ENCODE measurements at places on chromosomes 4 and X. TPM values are rescaled to one million over a fixed set of nuclear protein-coding genes. Genes with fewer than 3 reads are reported as not detected.

- H3K27ac ChIP-seq, result no peak overlapping the region
- H3K36me3 ChIP-seq, result no peaks in the 10 kb centered on the region
- peak; percentile 73 for DNase-seq
- peaks cover 2% of the 10 kb centered on the region for H3K4me1 ChIP-seq
- H3K27me3 ChIP-seq, result no peaks in the 10 kb centered on the region
- H3K4me3 ChIP-seq, result no peak overlapping the region
These were observed 23.5 kb upstream of the SYNPO2 start for GRCh38 chr4:118865091-118865708.

DNA sequence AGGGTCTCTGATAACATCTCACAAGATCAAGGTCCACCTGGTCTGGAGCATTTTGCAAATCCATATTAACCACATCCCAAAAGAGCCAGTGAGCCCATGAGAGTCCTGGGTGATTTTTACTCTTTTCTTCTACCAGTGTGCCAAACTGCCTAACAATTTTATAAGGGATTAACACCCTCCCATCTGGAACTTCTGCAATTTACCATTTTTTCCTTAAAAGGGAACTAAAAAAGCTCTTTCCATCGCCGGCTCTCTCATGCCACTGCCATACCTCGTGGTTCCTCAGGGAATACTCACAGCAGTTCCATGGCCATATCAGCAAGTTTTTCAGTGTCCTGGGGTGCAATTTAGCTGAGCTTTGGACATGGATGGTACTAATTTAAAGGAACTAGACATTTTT lies 55.7 kb downstream of the SEPSECS start:
- no peaks in the 10 kb centered on the region for H3K27me3 ChIP-seq
- no peak overlapping the region for H3K27ac ChIP-seq
- H3K4me3 ChIP-seq, result no peak overlapping the region
- peaks cover 6% of the 10 kb centered on the region for H3K4me1 ChIP-seq
- H3K36me3 ChIP-seq, result no peaks in the 10 kb centered on the region

- peaks cover 4% of the 10 kb centered on the region for H3K4me1 ChIP-seq
- no peak for DNase-seq
- H3K27ac ChIP-seq, result no peak overlapping the region
- H3K4me3 ChIP-seq, result no peak overlapping the region
- H3K36me3 ChIP-seq, result no peaks in the 10 kb centered on the region
- no peaks in the 10 kb centered on the region for H3K27me3 ChIP-seq
These were observed 200.6 kb downstream of the CHIC2 start for GRCh38 chr4:53863736-53864365.

DNA sequence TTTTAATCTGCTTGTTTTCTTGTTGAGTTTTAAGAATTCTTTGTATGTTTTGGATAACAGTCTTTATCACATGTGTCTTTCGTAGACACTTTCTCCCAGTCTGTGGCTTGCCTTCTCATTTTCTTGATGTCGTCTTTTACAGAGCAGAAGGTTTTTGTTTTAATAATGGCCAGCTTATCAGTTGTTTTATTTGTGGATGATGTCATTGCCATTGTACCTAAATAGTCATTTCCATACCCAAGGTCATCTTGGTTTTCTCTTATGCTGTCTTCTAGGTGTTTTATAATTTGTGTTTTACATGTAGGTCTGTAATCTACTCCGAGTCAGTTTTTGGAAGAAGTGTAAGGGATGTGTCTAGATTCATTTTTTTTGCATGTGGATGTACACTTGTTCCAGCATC lies 159.6 kb upstream of the NUDT6 start:
- DNase-seq, result no peak
- H3K27ac ChIP-seq, result no peak overlapping the region
- H3K27me3 ChIP-seq, result no peaks in the 10 kb centered on the region
- no peaks in the 10 kb centered on the region for H3K36me3 ChIP-seq
- H3K4me1 ChIP-seq, result no peaks in the 10 kb centered on the region

DNA sequence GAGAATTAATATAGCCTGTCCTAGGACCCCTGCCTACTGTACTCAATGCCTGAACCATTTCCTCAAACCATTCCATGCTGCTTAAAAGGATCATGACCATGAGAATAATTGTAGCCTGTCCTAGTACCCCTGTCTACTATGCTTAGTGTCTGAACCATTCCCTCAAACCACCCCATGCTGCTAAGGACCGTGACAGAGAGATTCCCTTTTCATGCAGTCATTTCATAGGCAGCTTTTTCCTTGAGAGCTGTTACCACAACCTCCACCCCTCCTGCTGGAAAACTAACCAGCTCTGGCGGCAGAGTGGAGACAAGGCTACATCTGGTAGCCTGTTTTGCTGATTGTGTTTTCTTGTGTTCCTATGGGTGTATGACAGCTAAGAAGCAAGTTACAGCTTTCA lies 174.9 kb upstream of the SMARCAD1 start:
- no peaks in the 10 kb centered on the region for H3K36me3 ChIP-seq
- H3K4me1 ChIP-seq, result no peaks in the 10 kb centered on the region
- H3K4me3 ChIP-seq, result no peak overlapping the region
- no peaks in the 10 kb centered on the region for H3K27me3 ChIP-seq
- no peak overlapping the region for H3K27ac ChIP-seq

GRCh38 chrX:116872931-116873330 lies 410.2 kb upstream of the CT83 start:
- H3K27me3 ChIP-seq, result no peaks in the 10 kb centered on the region
- H3K27ac ChIP-seq, result no peak overlapping the region
- no peaks in the 10 kb centered on the region for H3K4me1 ChIP-seq
- no peak for DNase-seq

DNA sequence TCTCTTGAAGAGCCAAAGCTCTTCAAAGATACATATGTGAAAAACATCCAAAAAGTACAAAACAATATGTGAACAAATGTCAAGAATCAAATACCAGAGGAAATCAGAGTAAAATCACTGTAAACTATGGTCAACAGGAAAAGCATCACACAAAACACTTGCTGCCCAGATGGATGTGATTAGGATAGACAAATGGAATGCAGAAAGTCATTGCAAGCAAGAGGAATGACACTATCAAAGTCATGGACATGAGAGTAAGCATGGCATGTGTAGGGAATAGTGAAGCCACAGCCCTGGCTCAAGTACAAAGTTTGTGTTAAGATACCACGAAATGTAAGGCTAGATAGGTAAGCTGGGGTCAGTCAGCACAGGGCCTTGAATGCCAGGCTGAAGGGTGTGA lies 37.7 kb downstream of the CLDN2 start:
- H3K4me3 ChIP-seq, result no peak overlapping the region
- DNase-seq, result no peak
- no peak overlapping the region for H3K27ac ChIP-seq
- H3K36me3 ChIP-seq, result no peaks in the 10 kb centered on the region
- H3K27me3 ChIP-seq, result no peaks in the 10 kb centered on the region

GRCh38 chr4:149521611-149522425 lies 293.8 kb downstream of the IQCM start:
- no peak overlapping the region for H3K27ac ChIP-seq
- no peak overlapping the region for H3K4me3 ChIP-seq
- H3K4me1 ChIP-seq, result no peaks in the 10 kb centered on the region
- DNase-seq, result peak; percentile 31
- H3K36me3 ChIP-seq, result no peaks in the 10 kb centered on the region

- H3K4me3 ChIP-seq, result no peak overlapping the region
- peak; percentile 65 for DNase-seq
- no peaks in the 10 kb centered on the region for H3K4me1 ChIP-seq
These were observed 701.2 kb upstream of the LCORL start for GRCh38 chr4:18722748-18723191.

DNA sequence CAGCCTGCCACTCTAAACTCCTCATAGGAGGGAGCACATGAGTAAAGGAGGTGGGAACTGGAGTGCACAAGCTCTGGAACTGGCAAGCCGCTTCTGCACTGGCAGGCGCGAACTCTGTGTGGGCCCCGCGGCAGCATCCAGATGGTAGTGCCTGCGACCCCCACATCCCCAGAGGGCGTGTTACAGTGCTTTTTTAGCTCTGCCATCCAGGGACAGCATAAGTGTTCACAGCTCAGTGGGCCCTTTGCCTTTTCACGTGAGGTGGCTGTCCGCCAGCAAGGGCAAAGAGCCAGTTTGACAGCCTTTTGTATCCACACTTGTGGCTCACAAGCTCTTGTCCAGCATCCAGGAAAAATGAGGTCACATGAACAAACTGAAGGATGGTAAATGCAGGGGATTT lies 581.6 kb upstream of the DIAPH2 start:
- no peaks in the 10 kb centered on the region for H3K27me3 ChIP-seq
- H3K27ac ChIP-seq, result no peak overlapping the region
- DNase-seq, result no peak
- H3K4me3 ChIP-seq, result no peak overlapping the region
- no peaks in the 10 kb centered on the region for H3K4me1 ChIP-seq

- H3K27ac ChIP-seq, result no peak overlapping the region
- H3K4me1 ChIP-seq, result peaks cover 23% of the 10 kb centered on the region
- no peak overlapping the region for H3K4me3 ChIP-seq
- DNase-seq, result no peak
- H3K27me3 ChIP-seq, result no peaks in the 10 kb centered on the region
These were observed 92.7 kb downstream of the AFF2 start for GRCh38 chrX:148593146-148593545.

DNA sequence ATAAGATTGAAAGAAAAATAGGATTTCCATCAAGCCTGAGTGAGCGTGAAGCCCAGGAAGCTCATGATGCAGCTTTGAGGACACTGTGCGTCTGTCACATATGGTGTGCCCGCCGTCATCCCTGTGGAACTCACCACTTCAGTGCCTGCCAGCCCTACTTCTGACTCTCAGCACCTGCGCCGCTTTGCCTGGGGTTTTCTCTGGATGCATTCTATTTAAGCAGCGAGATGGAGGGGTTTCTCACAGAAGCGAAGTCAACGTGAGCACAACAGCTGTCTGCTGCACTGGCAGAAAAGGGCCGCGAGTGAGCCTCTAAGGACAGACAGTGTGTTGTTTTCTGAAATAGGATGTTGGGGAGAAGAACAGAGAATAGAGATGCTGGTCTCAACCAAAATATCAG lies 6.2 kb upstream of the TMEM128 start:
- H3K27me3 ChIP-seq, result peaks cover 10% of the 10 kb centered on the region
- no peak for DNase-seq
- no peak overlapping the region for H3K4me3 ChIP-seq
- H3K27ac ChIP-seq, result no peak overlapping the region
- H3K36me3 ChIP-seq, result no peaks in the 10 kb centered on the region

DNA sequence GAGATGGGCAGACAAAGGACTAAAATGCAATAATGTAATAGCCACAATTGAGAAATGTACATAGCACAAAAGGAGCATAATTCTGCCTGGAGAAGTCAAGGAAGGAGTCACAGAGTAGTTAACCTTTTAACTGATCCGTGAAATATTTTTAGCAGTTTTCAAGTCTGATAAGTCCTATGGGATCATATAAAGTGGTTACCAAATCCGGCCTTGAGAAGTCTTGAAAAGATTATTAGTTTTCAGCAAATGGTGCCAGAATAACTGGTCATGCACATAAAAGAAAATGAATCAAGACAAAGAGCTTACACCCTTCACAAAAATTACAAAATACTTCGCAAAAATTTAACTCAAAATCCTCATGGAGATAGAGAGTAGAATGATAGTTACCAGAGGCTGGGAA lies 788.7 kb upstream of the AMOT start:
- H3K27me3 ChIP-seq, result no peaks in the 10 kb centered on the region
- no peak for DNase-seq
- H3K4me3 ChIP-seq, result no peak overlapping the region
- peaks cover 3% of the 10 kb centered on the region for H3K36me3 ChIP-seq

DNA sequence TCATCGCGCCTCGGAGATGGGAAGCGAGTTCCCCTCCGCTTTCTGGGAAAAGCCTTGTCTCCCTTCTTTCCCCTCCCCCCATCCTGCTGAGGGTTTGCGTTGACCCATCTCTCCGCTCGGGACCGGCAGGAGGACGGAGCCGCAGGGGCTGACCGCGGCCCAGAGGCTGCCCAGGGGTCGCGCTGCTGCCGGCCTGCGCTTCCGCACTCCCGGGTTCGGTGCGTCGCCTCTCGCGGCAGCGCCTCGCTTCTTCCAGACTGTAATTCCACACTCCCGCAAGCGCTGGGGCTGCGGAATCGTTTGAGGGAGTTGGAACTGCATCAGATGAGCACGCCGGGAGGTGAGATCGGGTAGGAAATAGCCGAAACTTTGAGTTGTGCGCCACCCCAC lies 88.3 kb downstream of the BCOR start:
- H3K4me3 ChIP-seq, result peak overlapping the region; percentile 47
- H3K27me3 ChIP-seq, result peaks cover 93% of the 10 kb centered on the region
- no peak overlapping the region for H3K27ac ChIP-seq

GRCh38 chr4:87614292-87614890 lies 6.1 kb downstream of the DSPP start:
- no peaks in the 10 kb centered on the region for H3K36me3 ChIP-seq
- no peaks in the 10 kb centered on the region for H3K4me1 ChIP-seq
- no peak overlapping the region for H3K4me3 ChIP-seq
- H3K27ac ChIP-seq, result no peak overlapping the region

- no peak overlapping the region for H3K27ac ChIP-seq
- H3K27me3 ChIP-seq, result no peaks in the 10 kb centered on the region
- no peaks in the 10 kb centered on the region for H3K4me1 ChIP-seq
- no peak overlapping the region for H3K4me3 ChIP-seq
These were observed 65.8 kb downstream of the EPHA5 start for GRCh38 chr4:65604515-65604914.

GRCh38 chrX:16312761-16313623 lies 145.7 kb downstream of the MAGEB17 start:
- DNase-seq, result no peak
- H3K27me3 ChIP-seq, result no peaks in the 10 kb centered on the region
- H3K27ac ChIP-seq, result no peak overlapping the region
- no peaks in the 10 kb centered on the region for H3K36me3 ChIP-seq
- no peak overlapping the region for H3K4me3 ChIP-seq

- no peaks in the 10 kb centered on the region for H3K4me1 ChIP-seq
- no peaks in the 10 kb centered on the region for H3K36me3 ChIP-seq
- DNase-seq, result no peak
- no peak overlapping the region for H3K27ac ChIP-seq
- H3K27me3 ChIP-seq, result no peaks in the 10 kb centered on the region
- no peak overlapping the region for H3K4me3 ChIP-seq
These were observed 54.2 kb upstream of the GRID2 start for GRCh38 chr4:92249541-92249940.

GRCh38 chrX:150216716-150217115 lies 146.4 kb upstream of the MAMLD1 start:
- no peak overlapping the region for H3K4me3 ChIP-seq
- H3K4me1 ChIP-seq, result peaks cover 5% of the 10 kb centered on the region
- no peaks in the 10 kb centered on the region for H3K36me3 ChIP-seq
- H3K27me3 ChIP-seq, result peaks cover 32% of the 10 kb centered on the region

GRCh38 chrX:30248854-30249253 lies 1.9 kb downstream of the MAGEB1 start:
- H3K4me3 ChIP-seq, result no peak overlapping the region
- no peak overlapping the region for H3K27ac ChIP-seq
- no peaks in the 10 kb centered on the region for H3K27me3 ChIP-seq
- DNase-seq, result no peak
- no peaks in the 10 kb centered on the region for H3K36me3 ChIP-seq

The TACR3 gene
- total RNA-seq, result 0.28 TPM

The PARM1 gene
- 1.6 TPM for total RNA-seq

The CDKL2 gene
- 2.9 TPM for total RNA-seq

The HHIP gene
- not detected for total RNA-seq

The USP51 gene
- total RNA-seq, result 6.6 TPM

The UGT2A3 gene
- total RNA-seq, result not detected

The SNCA gene
- 5.6 TPM for total RNA-seq

The NDP gene
- 2.5 TPM for total RNA-seq

The ZNF41 gene
- total RNA-seq, result 6.5 TPM

The ALAS2 gene
- total RNA-seq, result 0.31 TPM

The FGA gene
- not detected for total RNA-seq

The TEX13B gene
- not detected for total RNA-seq

The MAOA gene
- 12.7 TPM for total RNA-seq

The C4orf51 gene
- not detected for total RNA-seq

The STAP1 gene
- not detected for total RNA-seq

The MTM1 gene
- 12.3 TPM for total RNA-seq

The CDX4 gene
- 0.92 TPM for total RNA-seq
